AG10803 (cell line): ENCODE measurements at places on chromosomes 5 and 9.
A peak's percentile ranks its signal among the peaks of the same experiment; 100 is the strongest.

DNA sequence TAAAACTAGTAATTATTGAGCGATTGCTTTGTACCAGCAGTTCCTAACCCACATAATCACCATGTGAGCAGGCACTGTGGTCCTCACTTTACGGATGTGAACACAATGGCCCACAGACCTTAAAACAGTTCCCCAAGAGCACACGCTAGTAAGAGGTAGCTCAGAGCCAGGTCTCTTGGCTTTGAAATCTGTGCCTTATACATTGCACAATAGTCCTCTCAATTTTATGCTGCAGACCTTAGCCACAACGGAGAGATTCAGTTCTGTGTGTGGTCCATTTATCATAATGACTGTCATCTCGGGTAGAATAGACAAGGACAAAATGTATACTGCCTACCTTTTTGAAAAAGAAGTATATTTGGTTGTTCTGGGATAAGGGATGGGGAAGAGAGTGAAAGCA is 289.0 kb upstream of the ANKRD55 start:
- no peak for DNase-seq

GRCh38 chr9:38035873-38036272 is 33.2 kb downstream of the SHB start:
- DNase-seq: peak; percentile 80

DNA sequence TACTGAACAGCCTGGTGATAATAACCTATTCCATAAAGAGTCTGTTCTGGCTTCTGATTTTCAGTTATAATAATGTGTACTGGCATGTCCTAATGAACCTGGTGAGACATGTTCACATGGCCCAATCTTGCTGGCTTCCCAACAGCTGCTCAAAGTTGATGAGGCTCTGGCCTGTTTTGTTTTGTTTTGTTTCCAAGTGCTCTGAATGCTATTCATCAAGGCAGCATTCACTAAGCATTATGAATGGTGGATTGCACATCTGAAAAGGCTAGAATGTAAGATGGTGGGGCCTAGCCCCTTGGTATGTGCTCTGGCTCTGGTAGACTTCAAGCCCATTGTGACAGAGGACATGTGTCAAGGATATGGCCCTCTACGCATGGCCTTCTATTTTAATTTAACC is 388.5 kb downstream of the PSAT1 start:
- peak; percentile 42 for DNase-seq

DNA sequence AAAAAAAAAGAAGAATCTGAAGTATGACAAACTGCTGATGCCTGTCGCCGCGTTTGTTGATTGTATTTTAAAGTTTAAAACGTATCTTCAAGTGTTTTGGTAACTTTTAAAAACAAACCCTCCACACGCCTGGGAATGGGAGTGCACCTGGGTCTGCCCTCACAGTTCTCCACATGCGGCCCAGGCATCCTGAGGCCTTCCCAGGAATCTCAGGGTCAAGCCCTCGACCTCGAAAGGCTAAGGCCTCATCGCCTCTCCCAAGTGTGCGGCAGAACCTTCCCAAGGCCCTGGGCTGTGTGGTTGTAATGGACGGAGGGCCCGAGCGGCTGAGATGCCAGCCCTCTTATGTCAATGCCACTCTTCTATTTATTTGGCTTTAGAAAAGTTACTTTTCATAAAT is 94.4 kb downstream of the CAMSAP1 start:
- DNase-seq: no peak

GRCh38 chr9:7320139-7320538 is 479.4 kb downstream of the DMAC1 start:
- DNase-seq: peak; percentile 82
